ENCODE measurements at places on chromosomes 12 and 14.

DNA sequence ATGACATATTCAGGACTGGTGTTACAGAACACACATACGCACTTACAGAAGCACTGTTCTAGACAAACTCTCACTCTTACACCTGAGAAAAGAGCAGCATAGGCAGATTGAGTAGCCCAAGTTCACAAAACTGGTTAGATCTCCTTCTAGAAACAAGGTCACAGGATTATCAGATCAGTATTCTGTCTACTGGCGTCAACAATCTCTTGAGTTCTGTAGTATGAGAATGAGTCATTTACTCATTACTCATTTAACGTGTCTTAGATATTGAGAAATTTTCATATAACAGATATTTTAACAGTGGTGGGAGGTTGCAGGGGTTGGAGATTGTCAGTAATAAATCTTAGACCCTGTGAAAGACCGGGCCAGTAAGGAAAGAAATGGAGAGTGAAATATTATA is 2.8 kb upstream of the TSPAN8 start:
- no peak for DNase-seq

GRCh38 chr12:123952037-123952436 is 20.6 kb downstream of the CCDC92 start:
- DNase-seq = peak; percentile 62

DNA sequence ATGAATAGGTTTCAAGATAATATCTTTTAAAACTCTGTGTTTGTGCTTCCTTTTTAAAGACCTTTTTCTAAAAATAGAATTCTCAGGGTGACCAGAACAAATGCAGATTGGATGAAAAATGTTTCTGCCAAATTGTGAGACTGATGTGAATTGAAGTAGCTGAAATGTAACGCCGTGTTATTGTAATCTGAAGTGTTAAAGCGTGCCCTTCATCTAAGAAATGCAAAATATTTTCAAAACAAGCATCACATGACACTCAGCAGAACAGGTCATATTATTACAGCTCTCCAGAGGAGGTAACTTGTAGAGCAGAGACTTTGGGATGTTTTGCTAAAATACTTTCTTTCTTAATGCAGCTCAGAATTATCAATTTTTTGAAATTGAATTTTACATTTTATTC is 90.0 kb upstream of the PLEKHA5 start:
- no peak for DNase-seq

GRCh38 chr12:91913651-91914050 is 232.0 kb downstream of the BTG1 start:
- no peak for DNase-seq

GRCh38 chr12:124398578-124399227 is 103.8 kb downstream of the RFLNA start:
- DNase-seq = no peak

DNA sequence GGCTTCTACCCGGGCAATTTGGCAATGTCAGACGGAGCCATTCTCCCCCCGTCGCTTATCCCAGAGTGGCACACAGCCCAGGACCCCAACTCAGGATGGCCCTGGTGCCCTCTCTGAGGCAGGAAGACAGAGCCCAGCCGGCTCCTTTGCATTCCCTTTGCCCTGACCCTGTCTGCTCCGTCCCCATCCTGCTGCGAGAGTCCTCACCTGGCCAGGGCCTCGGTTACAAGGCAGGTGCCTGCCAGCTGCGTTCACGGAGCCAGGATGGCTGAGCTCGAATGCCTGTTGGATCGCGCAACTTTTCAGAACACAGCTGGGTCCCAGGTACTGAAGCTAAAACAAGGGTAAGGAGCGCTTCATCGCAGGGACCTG is 18.6 kb downstream of the LRTM2 start:
- DNase-seq = no peak

- DNase-seq = peak; percentile 59
Measured at GRCh38 chr12:124381456-124382296, 86.8 kb downstream of the RFLNA start.

DNA sequence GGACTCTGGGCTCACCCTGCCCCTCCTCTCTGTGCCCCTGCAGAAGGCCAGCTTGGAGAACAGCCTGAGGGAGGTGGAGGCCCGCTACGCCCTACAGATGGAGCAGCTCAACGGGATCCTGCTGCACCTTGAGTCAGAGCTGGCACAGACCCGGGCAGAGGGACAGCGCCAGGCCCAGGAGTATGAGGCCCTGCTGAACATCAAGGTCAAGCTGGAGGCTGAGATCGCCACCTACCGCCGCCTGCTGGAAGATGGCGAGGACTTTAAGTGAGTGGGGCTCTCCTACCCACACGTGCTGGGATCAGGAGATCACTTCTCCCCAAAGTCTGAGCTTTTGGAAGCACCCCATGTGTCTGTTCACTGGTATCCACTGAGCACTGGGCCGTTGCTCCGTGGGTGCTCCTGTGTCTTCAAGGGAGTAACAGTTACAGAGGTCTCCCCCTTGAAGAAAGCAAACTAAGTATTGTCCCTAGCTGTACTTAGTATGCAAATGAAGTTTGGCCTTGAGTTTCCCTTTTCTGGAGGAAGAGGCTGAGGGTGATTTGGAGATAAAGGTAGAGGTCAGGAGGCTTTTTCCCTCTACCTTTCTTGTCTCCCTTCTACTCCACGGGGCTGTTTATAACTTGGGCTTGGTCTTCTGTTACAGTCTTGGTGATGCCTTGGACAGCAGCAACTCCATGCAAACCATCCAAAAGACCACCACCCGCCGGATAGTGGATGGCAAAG is 3.3 kb downstream of the KRT18 start:
- no peak for DNase-seq

DNA sequence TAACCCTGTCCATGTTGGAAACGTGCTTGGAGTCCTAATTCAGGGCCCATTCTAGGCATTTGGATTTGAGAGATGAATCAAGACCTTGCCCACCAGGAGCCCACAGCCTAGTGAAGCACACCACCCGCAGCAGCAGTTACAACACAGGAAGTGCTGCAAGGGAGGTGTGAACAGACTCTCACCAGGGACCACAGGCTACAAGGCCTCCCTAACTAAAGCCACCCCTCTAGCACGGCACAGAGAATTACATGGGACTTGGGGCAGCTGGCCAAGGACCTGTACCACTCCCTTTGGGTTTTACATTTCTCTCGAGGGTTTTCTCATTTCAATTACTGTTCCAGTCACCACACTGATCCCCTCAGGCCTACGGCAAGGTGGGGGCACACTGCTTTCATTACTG is 49.5 kb upstream of the FOXN3 start:
- DNase-seq = no peak

DNA sequence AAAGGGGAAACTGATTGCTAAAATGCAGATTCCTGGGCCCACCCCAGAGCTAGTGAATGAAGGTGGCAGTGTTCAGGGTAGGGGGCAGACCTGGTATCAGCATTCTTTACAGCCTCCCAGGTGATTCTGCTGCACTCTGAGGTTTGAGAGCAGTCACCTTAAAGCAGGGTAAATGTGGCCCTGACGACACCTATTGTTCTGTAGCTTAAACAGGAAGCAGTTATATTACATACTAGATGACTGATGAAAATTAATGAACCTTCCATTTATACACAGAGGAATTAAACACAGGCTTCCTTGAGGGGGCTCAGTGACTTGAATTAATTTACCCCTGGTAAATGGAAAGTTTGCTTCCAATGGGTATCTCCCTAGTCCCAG is 25.3 kb downstream of the NUAK1 start:
- no peak for DNase-seq

DNA sequence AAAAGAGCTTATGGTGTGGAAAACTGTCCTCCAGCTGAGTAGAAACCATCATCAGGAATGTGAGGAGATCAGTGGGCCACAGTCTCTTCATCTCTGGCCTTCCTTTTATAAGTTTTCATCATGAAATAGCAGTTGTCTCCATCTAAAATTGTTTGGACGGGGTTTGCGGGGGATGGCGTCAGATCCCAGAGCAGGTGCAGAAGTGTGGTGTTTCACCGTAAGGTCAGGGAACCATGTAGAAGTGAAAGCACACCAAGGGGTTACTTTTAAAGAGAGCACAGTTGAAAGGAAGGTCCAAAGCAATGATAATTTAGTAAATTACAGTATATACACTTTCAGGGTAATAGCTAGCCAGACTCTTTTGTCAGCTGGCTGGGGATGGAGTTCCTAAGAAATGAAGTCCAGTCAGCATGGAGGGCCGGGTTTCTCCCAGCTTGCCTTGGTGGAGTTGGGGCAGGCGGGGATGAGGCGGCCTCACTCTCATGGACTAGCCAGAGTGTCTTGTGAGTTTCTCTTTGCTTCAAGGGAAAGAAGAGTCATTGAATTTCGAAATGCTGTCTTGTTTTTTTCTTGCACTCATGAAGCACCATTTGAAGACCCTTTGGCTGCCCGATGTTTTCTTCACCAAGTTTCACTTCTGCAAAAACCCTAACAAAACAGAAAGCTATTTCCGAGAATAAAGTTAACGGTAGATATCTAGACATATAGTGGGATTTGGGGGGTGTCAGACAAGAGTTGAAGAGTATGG is 100.6 kb downstream of the ETV6 start:
- no peak for DNase-seq

DNA sequence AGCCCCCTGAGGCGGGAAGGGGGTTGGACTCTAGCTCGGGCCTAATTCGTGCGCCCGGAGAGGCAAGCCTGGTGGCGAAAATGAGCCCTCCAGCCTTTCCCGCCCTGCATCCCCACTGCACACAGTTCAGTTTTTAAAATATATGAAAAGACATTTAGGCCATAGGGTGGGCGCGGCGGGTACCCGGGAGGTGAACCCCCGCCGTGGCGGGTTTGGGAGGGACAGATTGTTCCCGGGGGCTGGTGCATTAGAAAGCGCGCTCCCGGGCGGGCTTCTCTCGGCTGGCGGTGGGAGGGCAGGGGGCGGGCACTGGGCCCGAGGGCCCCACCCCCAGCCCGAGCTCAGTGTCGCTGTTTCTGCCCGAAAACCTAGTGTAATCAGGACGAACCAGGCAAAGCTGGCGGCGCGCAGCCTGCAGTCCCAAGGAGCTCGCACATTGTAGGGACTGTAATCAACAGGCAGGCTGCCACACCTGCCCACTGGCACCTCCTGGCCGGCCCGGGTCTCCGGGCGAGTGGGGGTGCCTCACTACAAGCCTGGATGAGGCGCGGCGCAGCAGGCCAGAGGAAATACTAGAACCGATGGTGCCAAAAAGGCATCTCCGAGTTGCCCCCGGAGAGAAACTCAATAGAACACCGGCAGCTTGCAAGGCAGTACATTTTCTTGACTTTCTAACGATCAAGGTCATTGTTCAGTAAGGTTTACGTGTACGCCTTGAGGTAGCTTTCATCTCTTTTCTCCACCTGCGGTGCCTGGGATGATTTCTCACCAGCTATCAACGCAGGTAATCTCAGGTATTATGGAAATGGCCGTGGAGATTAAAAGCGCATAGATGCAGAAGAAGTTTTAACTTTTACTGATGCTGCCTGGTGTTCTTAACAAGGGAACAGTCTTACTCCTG is 764 bp upstream of the SPTB start:
- no peak for DNase-seq

DNA sequence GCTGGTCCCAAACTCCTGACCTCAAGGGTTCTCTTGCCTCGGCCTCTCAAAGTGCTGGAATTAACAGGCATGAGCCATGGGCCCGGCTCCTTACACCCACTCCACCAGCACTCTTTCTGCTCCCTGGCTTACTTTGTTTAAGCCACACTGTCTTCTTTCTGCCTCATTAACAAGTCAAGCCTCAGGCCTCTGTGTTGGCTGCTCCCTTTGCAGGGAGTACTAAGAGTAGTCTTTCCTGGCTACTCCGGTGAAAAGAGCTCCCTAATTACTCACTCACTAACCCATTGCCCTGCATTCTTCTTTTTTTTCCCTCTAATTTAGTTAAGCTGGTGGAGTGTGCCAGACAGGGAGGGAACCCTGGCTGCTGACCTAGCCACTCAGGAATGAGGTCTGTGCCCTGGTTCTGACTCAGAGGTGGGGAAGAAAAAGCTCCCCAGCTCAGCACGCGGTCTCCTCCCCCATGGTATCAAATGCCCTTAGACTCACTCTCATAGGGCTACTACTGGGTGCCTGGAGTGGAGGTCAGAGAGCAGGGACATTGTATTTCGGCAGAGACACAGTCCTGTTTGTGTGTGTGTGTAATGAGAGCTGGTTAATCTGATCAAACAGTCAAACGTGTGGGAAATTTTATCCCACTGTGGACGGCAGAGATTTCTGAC is 19.8 kb downstream of the GALNT6 start:
- peak; percentile 97 for DNase-seq

- no peak for DNase-seq
Measured at GRCh38 chr12:131606218-131606901, 104.5 kb upstream of the SFSWAP start.

GRCh38 chr14:65703996-65704395 is 291.5 kb downstream of the FUT8 start:
- peak; percentile 34 for DNase-seq

GRCh38 chr12:50006754-50007442 is 18.4 kb downstream of the RACGAP1 start:
- peak; percentile 49 for DNase-seq

DNA sequence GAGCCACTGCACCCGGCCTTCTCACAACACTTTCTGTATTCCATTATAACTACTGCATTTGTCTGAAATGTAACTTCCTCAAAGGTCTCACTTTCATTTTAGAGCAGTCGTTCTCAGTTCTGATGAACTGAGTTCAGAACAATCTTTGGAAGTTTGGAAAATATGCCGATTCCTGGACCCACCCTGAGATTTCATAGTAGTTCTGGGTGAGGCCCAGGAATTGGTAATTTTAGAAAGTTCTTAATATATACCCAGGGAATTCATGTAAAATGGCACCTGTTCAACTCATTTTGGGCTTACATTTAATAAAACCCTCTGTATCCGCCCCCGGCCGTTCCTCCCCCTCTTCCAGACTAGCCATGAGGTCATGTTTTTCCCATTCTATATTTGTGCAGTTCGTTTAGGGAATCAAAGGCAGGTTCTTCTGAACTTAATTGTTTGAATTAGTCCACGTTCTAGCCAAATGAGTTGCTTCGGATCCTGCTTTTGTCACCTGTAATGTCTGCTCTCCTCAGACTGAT is 5.9 kb downstream of the GSG1 start:
- no peak for DNase-seq
